ENCODE measurements at places on chromosomes 6 and 20. TPM values are rescaled to one million over a fixed set of nuclear protein-coding genes. Genes with fewer than 3 reads are reported as not detected.

DACT2 gene
- total RNA-seq, result 1.2 TPM

SEL1L2 gene
- not detected for total RNA-seq

LRRN4 gene
- 152 TPM for total RNA-seq

DNA sequence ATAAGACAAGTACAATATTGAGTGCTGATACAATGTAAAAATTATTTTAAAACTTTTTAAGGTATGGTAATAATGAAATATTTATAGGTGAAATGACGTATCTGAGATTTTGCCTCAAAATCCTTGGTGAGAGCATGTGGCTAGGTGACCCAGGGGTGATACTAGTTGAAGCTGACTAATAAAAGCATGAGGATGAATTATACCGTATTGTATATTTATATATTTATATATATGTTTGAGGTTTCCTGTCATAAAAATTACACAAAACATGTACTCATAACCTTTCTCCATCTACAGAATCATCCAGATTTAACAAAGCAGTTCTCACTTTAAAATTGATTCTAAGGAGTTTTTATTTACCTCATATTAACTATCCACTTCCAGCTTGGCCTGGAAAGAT lies 358.1 kb downstream of the CDKAL1 start:
- no peak for DNase-seq

- no peak for DNase-seq
Measured at GRCh38 chr6:108966855-108967755, 118.9 kb downstream of the ARMC2 start.

DNA sequence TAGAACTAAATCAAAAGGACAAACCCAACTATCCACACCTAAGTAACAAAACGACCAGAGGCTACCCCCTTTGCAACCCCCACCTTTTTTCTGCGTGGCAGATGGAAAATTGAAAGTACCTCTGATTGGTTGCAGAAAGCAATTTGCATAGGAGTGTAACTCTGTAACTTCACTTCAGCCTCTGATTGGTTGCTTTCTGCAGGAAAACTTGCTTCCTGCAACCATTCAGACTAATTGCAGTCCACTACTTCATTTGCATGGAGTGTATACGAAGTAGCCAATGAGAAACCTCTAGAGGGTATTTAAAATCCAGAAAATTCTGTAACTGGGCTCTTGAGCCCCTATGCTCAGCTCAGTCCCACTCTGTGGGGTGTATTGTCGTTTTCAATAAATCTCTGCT lies 129.1 kb upstream of the OLIG3 start:
- no peak for DNase-seq

DNA sequence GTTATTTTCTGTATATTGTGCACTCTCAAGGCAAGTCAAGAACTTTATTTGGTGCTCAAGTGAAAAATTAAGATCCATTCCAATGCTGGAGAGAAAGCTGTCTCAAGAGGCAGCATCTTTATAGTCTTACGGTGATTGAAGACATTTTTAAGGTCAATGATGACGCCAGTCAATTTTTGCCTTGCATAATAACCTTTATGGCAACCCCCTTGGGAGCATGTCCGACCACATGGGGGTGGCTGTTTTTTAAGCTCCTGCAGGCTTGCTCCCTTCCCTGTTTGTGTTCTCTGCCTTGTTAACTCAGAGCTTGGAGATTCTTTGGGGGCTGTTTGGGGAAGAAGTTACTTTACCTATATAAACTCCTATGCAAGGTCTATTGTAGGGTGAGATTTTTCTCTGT lies 109.6 kb upstream of the FERMT1 start:
- no peak for DNase-seq

- peak; percentile 63 for DNase-seq
Measured at GRCh38 chr6:167791091-167791779, 35.5 kb upstream of the AFDN start.

GRCh38 chr6:44275271-44275748 lies 5.1 kb downstream of the TMEM151B start:
- DNase-seq, result no peak
